Cerebellar nuclear complex (tissue), 1 donor: ENCODE measurements at places on chromosomes 6 and 20.

DNA sequence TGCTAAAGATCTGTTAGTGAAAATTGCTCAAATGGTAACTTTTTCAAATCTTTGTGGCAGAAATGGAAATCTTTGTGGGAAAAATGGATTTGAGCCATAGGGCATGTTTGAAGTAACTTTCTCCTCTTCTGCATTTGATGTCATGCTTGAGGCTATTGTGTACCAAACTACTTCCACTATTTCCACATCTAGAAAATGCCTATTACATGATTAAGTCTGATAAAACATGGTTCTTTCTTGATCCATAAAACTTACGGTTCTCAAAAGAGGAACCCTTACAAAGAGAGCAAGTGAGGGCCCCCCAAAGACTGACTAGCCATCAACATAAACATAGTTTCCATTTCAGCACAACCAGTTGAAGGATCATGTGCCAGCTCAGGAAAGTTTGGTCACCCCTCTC, 150.6 kb downstream of the NFATC2 start:
- DNase-seq, result no peak

DNA sequence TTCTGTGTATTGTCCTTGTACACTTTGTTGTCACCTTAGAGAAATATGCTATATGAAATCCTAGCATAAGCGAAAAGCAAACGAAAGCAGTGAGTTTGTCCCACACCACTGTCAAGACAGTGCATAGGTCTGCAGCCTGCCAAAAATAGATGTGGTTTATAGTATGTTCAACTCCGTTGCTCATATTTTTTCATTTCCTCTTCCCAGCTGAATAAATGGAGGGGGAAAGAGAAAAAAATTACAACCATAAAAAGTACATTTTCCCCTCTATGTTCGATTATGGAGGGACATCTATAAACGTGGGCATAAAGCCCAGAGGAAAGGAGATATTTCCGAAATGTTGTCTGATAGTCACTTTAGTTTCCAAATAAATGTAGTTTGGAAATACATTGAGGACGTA, 25.8 kb downstream of the PRL start:
- DNase-seq, result no peak

DNA sequence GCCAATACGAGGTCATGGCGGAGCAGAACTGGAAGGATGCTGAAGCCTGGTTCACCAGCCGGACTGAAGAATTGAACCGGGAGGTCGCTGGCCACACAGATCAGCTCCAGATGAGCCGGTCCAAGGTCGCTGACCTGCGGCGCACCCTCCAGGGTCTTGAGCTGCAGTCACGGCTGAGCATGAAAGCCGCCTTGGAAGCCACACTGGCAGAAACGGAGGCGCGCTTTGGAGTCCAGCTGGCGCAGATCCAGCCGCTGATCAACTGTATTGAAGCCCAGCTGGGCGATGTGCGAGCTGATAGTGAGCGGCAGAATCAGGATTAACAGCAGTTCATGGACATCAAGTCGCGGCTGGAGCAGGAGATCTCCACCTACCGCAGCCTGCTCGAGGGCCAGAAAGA, 296.9 kb downstream of the OGFRL1 start:
- DNase-seq, result no peak

DNA sequence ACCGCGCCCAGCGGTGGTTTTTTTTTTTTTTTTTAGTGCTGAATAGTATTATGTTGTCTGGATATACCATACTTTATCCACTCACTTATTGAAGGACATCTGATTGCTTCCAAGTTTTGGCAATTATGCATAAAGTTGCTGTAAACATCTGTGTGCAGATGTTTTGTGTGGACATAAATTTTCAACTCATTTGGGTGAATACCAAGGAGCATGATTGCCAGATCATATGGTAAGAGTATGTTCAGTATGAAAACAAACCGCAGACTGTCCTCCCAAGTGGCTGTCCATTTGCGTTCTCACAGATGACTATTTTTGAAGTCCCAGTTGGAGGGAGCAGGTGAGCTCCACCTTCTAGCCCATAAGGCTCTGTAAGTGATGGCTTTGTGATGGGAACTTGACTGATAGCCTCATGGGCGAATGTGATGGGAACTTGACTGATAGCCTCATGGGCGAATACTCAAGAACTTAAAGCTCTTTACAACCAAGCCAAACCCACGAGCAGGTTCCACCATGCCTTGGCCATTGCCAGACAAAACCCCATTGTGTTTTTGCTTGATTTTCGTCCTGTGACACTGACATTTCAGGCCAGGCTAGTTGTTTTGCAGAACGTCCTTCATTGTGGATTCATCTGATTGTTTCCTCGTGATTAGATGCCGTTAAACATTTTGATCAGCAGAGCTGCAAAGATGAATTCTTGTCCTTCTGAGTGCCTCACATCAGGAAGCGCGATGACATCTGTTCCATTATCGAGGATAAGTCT, 51.0 kb downstream of the ZBTB2 start:
- DNase-seq, result no peak

DNA sequence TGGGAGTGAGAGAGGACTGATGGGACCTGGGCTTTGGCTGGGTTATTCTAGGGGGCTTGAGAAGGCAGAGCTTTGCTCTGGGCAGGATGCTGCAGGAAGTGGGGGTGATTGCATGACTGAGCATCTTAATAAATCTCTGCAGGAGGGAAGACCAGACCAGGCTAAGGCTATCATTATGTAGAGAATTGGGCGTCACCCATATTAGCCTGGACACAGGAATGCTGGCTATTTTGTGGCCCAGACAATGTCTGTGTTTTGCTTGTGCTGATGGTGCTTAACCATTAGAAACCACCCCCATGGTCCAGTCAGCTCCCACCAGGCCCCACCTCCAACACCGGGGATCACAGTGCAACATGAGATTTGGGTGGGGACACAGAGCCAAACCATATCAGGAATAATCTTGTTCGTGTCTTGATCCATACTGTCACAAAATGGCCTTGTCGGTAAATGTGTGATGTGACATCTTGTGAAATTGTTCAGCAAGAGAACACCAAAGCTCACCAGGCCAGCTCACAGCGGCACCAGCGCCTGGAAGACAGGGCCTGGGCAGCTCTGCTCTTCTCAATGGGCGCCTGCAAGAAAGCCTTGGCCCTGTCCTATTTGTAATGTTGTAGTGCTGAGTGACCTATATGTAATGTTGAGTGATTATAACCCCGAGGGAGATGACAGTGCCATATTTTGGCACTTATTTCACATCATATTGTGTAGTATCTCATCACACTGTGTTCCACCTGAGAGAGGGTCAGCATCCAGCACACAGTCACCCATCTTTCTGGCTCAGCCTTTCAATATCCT, 211.8 kb downstream of the QKI start:
- DNase-seq, result no peak

- DNase-seq, result no peak
These were observed 116.5 kb downstream of the CLIC5 start for GRCh38 chr6:45898941-45899682.

GRCh38 chr6:32685603-32686002, 19.1 kb upstream of the HLA-DQB1 start:
- no peak for DNase-seq

- no peak for DNase-seq
These were observed 1.3 kb downstream of the RGS19 start for GRCh38 chr20:64077876-64078551.

DNA sequence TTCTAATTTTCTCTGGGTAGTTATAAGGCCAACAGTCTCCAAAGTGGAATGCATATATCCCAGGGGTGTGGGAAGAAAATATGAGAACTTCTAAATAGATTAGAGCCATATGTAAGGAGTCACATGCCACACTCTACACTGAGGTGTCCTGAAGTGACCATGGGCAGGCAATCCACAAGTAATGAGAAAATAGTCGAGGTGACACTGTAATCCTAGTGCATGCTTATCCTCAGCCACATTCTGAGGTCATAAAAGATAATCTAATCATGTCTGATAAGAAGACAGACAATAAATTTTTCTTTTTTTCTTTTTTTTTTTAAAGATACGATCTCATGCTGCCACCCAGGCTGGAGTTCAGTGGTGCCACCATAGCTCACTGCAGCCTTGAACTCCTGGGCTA, 62.2 kb downstream of the CD164 start:
- no peak for DNase-seq
